ENCODE measurements at places on chromosomes 4 and X. TPM values are rescaled to one million over a fixed set of nuclear protein-coding genes. Genes with fewer than 3 reads are reported as not detected.

DNA sequence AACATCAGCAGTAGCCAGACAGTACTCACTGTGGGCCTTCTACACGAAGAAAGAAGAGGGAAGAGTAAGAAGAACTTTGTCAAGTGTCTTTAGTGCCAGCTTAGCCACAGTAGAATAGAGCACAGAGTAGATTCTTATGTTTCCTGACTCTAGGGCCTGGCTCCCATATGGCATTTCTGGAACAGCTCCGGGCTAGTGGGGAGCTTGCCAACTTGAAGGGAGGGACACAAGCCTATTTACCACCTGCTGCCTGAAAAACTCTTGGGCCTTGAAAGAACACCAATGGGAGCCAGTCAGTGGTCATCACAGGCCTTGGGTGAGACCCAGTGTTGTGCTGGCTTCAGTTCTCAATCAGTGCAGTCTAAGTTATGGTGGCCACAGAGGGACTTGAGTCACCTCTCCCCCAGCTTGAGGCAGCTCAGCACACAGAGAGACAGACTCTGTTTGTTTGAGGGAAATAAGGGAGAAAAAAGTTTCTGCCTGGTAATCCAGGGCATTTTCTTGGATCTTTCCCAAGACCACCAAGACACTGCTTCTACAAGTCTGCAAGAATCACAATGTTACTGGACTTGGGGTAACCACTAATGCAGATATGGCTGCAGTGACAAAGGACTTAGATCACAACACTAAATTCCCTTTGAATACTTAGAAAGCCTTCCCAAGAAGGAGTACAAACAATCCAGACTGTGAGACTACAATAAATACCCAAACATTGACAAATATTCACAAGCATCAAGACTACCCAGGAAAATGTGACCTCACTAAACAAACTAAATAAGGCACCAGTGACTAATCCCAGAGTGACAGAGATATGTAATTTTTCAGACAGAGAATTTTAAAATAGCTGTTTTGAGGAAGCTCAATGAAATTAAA, 261.0 kb upstream of the NDST3 start:
- H3K4me3 ChIP-seq, result no peak overlapping the region
- no peaks in the 10 kb centered on the region for H3K27me3 ChIP-seq
- no peaks in the 10 kb centered on the region for H3K36me3 ChIP-seq
- DNase-seq, result peak; percentile 3
- peak overlapping the region; percentile 15 for H3K27ac ChIP-seq

- no peaks in the 10 kb centered on the region for H3K27me3 ChIP-seq
- no peak overlapping the region for H3K4me3 ChIP-seq
- no peaks in the 10 kb centered on the region for H3K36me3 ChIP-seq
- no peaks in the 10 kb centered on the region for H3K4me1 ChIP-seq
- DNase-seq, result no peak
These were observed 79.3 kb downstream of the NHSL2 start for GRCh38 chrX:71989768-71990426.

DNA sequence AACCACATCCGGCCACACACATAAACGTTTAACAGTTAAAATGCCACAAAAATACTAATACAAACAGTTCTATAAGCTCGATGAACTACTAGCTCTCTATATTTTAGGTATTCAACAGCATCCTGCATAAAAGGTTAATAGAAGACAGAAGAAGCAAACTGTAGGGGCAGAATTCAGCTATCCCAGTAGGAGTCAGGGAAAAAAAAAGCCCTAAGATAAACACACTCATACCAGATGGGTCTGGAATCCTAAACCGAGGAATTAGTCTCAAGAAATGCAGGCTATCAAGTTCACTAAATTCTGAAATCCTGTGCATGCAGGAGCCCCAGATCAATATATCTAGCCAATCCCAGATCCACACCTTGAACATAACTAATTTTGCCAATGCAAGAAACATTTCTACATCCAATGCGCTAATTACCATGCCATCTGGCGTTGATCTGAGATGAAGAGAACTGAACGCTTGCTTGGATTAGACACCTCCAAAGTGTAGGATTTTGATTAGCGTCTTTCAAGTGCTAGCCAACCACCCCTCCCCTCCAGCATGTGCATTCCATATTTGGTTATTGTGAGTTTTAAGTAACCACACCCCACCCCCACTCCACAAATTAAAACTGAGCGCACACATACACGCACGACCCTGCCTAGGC, 512.2 kb upstream of the INTU start:
- H3K4me3 ChIP-seq, result no peak overlapping the region
- no peaks in the 10 kb centered on the region for H3K27me3 ChIP-seq
- no peaks in the 10 kb centered on the region for H3K4me1 ChIP-seq
- no peak for DNase-seq
- no peaks in the 10 kb centered on the region for H3K36me3 ChIP-seq

DNA sequence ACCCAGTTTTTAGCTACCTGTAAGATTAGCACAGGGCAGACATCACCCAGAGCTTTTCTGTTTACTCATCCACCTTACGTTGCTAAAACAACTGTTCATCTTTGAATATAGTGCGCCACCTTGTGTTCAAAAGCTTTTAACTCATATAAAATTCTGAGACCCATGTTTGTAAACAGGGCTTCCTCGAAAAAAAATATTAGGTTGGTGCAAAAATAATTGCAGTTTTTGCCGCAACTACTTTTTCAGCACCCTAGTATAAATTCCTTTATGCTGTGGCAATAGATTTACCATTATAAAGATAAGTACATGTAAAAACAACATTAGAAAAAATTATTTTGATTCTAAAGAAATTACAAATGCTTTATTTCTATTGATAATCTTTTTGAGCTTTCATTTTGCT, 147.9 kb downstream of the LRBA start:
- no peaks in the 10 kb centered on the region for H3K4me1 ChIP-seq
- H3K27ac ChIP-seq, result no peak overlapping the region
- H3K36me3 ChIP-seq, result no peaks in the 10 kb centered on the region
- no peaks in the 10 kb centered on the region for H3K27me3 ChIP-seq

DNA sequence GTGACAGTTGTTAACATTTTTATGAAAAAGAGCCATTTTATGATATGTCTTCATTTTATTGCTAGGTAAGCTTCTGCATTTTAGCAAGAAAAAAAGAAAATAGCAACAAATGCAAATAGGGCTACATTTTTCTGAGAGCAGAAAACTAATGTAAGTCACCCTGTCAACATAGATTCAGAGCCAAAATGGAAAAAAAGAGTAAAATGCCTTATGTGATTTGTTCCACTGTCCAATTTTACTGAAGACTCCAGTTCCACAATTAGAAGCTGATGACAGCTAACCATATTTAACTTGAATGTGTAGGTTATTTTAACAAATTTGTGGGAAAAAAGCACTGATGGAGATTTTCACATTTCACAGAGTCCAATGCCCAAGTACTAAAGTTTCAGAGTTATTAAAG, 772.3 kb downstream of the FAT4 start:
- H3K4me1 ChIP-seq, result no peaks in the 10 kb centered on the region
- no peaks in the 10 kb centered on the region for H3K36me3 ChIP-seq
- no peaks in the 10 kb centered on the region for H3K27me3 ChIP-seq
- no peak overlapping the region for H3K27ac ChIP-seq
- H3K4me3 ChIP-seq, result no peak overlapping the region
- DNase-seq, result no peak

GRCh38 chr4:156598138-156598681, 373.4 kb downstream of the PDGFC start:
- H3K27me3 ChIP-seq, result no peaks in the 10 kb centered on the region
- H3K4me1 ChIP-seq, result peaks cover 12% of the 10 kb centered on the region
- H3K36me3 ChIP-seq, result no peaks in the 10 kb centered on the region
- H3K4me3 ChIP-seq, result no peak overlapping the region
- peak overlapping the region; percentile 57 for H3K27ac ChIP-seq

DNA sequence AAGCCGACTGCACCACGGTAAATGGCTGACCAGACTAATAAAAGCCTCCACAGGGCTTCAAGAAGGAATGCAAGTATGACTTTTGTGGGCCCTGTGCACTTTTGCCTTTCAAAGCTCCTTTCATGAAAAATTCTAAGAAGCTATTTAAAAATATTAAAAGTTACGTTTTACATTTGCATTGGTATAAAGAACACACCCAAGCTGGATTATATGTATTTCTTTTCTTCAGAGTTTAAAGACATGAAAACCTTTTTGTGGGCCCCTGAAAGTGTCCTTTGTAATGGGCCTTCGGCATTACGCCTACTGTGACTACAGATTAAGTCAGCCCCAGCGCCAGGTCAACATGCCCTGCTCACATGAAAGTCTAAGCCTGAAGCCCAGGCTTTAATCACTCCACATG, 20.5 kb upstream of the ASB5 start:
- peaks cover 7% of the 10 kb centered on the region for H3K27me3 ChIP-seq
- H3K4me1 ChIP-seq, result no peaks in the 10 kb centered on the region
- H3K36me3 ChIP-seq, result no peaks in the 10 kb centered on the region

DNA sequence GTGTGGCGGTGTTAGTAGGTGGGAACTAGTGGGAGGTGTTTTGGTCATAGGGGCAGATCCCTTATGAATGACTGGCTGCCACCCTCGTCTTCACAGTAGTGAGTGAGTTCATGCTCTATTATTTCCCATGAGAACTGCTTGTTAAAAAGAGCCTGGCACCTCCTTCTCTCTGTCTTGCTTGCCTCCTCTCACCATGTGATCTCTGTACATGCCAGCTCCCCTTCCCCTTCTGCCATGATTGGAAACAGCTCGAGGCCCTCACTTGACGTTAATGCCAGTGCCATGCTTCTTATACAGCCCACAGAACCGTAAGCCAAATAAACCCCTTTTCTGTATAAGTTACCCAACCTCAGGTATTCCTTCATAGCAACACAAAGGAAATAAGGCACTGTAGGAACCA, 21.7 kb downstream of the PNMA6F start:
- H3K4me1 ChIP-seq, result no peaks in the 10 kb centered on the region
- DNase-seq, result no peak
- no peak overlapping the region for H3K4me3 ChIP-seq
- H3K27ac ChIP-seq, result no peak overlapping the region
- H3K27me3 ChIP-seq, result no peaks in the 10 kb centered on the region

ODAPH gene
- not detected for total RNA-seq

DNA sequence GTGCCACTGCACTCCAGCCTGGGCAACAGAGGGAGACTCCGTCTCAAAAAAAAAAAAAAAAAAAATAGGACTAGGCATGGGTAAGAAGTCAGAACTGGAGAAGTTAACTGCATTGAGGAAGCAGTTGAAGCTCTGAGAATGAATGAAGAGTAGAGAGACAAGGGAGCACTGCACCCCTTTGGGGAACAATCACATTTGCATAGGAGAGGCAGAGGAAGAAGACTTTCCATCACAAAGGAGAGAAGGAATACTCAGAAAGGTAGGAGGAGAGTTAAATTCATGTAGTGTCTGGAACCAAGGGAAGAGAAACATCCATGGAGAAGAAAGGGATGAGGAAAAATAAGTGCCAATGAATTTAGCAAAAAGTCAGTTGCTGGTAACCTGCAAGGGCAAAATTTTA, 72.4 kb downstream of the GPC3 start:
- DNase-seq, result no peak
- H3K36me3 ChIP-seq, result no peaks in the 10 kb centered on the region
- H3K27me3 ChIP-seq, result no peaks in the 10 kb centered on the region
- no peaks in the 10 kb centered on the region for H3K4me1 ChIP-seq
- H3K27ac ChIP-seq, result no peak overlapping the region
- H3K4me3 ChIP-seq, result no peak overlapping the region

- H3K27me3 ChIP-seq, result no peaks in the 10 kb centered on the region
- DNase-seq, result no peak
- H3K27ac ChIP-seq, result no peak overlapping the region
- H3K4me1 ChIP-seq, result no peaks in the 10 kb centered on the region
- H3K4me3 ChIP-seq, result no peak overlapping the region
- no peaks in the 10 kb centered on the region for H3K36me3 ChIP-seq
These were observed 28.2 kb upstream of the PPP2R2C start for GRCh38 chr4:6500481-6501140.

DNA sequence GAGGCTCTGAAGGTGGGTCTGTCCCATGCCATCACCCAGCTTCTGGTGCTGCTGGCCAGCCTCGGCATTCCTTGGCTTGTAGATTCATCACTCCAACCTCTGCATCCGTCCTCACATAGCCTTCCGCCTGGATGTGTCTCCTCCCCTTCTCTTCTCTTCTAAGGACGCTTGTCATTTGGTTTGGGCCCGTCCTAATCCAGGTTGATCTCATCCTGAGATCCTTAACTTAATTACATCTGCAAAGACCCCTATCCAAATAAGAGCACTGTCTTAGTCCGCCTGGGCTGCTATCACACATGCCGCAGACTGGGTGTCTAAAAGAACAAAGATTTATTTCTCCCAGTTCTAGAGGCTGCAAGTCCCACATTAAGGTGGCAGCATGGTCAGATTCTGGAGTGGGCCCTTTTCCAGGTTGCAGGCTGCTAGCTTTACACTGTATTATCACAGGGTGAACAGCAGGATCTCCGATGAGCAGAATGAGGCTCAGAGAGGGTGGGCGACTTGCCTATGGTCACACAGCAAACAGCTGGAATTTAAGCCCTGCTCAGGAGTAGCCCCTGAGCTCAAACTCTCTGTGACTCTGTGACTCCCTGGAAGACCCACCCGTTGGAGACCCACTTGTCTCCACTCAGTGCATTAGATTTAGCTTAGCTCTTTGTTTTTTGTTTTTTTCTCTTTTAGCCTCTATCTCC, 113.1 kb downstream of the STK32B start:
- H3K36me3 ChIP-seq, result no peaks in the 10 kb centered on the region
- H3K27me3 ChIP-seq, result no peaks in the 10 kb centered on the region
- H3K4me1 ChIP-seq, result peaks cover 12% of the 10 kb centered on the region
- H3K4me3 ChIP-seq, result no peak overlapping the region

PLXNB3 gene
- total RNA-seq, result 31.4 TPM

DSPP gene
- total RNA-seq, result not detected

PNMA6A gene
- total RNA-seq, result 1.8 TPM

DNA sequence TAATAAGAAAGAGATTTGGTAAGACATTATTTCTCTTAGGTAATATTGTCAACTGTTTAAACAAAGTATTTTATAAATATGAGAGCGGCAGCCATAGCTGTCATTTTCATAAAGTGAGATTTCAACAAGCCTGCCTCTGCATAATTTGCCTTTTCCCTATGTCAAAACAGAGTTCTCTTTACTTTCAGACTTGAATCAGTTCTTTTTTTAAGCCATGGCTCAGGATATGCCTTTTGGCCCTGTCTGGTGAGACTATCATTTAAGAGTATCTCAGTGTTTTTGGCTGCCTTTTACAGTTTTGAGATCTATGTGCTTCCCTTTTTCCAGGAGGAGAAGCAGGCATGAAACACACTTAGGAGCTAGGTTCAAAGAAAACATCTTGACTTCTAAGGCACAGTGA, 7.5 kb upstream of the GUCY1A1 start:
- no peak overlapping the region for H3K4me3 ChIP-seq
- no peak for DNase-seq
- peaks cover 3% of the 10 kb centered on the region for H3K27me3 ChIP-seq

SSX7 gene
- total RNA-seq, result not detected

DNA sequence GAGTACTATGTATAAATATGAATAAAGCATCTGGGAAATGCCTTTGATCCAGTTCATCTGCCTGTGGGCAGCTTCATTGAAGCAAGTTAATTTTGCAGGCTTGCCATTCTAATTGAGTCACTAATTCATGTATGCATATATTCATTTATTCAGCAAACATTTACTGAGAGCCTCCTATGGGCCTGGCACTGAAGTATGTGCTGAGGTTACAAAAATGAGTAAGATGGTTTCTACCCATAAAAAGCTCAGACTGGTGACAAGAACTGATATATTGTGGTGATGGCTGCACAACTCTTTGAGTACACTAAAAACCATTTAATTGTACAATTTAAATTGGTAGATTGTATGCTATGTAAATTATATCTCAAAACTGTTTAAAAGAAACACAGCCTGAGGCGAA, 1.1 kb upstream of the MRPL1 start:
- H3K36me3 ChIP-seq, result no peaks in the 10 kb centered on the region
- H3K27ac ChIP-seq, result peak overlapping the region; percentile 100
- H3K27me3 ChIP-seq, result no peaks in the 10 kb centered on the region
- peaks cover 23% of the 10 kb centered on the region for H3K4me1 ChIP-seq
- no peak for DNase-seq

All from endothelial cell of umbilical vein (primary cell).